ENCODE measurements at places on chromosomes 1 and 21.

DNA sequence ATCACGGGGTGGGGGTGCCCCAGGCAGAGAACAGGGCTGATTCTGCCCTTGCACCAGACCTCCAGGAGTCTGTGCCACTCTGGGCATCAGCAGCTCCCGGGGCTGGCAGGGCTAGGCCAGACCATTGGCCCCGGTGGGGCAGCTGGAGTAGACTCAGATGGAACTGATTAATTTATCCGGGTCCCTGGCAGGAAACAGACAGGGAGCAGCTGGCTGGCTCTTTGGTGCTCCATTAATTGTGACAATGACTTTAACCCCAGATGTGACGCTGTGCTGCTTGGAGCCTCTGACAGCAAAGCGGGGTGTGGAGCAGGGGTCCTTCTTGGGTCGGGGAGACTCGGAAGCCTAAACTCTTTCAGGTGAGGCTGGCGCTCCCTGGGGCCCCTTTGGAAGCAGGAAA is 9.5 kb downstream of the EPHA8 start:
- DNase-seq: no peak

- peak; percentile 23 for DNase-seq
Measured at GRCh38 chr1:155175281-155175926, 1.8 kb downstream of the TRIM46 start.

DNA sequence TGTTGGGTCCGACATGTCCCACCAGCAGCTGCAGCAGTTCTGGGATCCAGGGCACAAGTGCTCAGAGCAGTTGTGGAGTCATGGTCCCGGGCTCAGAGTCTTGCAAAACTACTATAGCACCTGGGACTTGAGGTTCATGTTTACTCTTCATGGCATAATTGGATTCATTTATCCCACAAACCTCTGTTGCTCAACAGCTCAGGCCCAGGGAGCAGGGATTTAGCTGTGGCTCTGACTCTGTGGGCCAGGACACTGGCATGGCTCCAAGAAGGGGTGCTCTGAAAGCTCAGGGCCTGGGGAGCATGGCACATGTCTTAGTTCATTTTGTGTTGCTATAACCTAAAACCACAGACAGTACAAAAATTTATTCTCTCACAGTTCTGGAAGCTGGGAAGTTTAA is 626.7 kb upstream of the ADGRL2 start:
- no peak for DNase-seq

DNA sequence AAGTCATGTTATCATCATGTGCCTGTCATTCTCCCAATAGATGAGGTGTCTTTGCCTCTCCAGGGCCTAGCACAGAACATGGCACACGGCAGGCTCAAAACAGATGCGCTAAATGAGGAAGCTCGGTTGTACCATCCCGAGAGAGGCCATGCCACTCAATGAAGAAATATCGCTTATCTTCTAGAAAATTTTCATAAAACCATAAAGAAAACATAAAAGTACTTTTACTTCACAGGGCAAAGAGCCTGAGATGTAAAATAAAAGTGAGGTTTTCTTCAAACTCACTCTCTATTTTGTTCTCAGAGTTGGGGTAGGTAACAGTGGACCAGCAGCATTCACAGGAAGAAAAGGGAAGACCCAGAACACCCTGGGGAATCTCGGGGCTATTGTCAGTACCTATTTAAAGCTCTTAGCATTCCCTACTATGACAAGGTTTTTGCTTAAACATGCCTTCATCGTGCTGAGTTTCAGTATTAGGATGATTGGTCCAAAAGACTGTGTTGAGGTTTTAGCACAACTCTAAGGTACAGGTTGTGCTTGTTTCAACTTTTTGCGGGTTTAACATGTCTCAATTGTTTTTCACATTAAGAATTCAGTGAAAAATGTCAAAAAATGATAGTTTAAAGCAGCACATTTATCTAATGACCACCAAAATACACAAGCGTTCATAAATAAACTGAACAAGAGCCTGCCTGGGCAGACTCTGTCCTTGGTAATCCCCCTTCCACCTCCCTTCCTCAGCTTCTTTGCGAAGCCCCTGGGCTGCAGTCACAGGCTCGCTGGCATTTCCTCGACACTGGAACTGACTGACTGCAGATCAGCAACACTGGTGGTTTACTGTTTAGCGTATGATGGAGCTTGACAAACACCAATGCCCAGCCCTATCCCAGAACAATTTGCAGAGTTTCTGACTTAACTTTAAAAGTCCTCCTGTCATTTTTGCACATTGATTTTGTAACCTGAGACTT is 55.6 kb downstream of the COQ8A start:
- no peak for DNase-seq

- no peak for DNase-seq
Measured at GRCh38 chr1:119975006-119975405, 78.7 kb upstream of the ADAM30 start.

DNA sequence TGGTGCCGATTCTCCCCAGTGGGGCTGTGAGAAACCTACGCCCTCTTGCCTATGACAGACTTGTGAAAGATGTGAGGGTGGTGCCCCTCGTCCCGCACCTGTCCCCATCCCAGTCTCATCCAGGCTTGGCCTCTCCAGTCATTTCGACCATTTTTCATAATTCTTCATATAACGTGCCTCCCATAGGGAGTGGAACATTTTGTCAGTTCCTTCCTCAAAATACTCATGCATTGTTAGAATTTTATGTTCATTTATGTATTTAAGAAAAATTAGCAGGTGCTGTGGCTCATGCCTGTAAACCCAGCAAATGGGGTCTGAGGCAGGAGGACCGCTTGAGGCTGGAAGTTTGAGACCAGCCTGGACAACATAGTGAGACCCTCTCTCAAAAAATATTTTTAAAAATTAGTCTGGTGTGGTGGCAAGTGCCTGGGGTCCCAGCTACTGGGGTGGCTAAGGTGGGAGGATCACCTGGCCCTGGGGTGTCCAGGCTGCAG is 19.7 kb upstream of the SMPDL3B start:
- DNase-seq: no peak

DNA sequence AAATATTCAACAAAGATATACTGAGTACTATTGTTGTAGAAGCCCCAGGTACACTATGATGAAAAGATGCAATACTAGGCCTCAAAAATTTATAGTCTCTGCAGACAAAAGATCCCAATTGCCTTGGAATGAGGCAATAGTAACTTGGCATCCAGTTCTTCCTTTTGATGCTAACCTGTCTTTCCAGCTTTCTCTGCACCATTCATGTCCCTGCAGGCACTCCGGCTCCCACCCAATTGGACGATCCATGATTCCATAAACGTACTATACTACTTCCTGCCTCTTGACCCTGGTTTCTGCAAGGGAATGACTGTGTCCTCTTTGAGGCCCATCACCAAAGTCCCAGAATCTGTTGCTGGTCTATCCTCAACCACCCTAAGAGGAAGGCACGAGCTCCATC is 8.0 kb upstream of the TAGLN2 start:
- DNase-seq: no peak

- DNase-seq: no peak
Measured at GRCh38 chr1:15195420-15196052, 42.0 kb downstream of the TMEM51 start.

DNA sequence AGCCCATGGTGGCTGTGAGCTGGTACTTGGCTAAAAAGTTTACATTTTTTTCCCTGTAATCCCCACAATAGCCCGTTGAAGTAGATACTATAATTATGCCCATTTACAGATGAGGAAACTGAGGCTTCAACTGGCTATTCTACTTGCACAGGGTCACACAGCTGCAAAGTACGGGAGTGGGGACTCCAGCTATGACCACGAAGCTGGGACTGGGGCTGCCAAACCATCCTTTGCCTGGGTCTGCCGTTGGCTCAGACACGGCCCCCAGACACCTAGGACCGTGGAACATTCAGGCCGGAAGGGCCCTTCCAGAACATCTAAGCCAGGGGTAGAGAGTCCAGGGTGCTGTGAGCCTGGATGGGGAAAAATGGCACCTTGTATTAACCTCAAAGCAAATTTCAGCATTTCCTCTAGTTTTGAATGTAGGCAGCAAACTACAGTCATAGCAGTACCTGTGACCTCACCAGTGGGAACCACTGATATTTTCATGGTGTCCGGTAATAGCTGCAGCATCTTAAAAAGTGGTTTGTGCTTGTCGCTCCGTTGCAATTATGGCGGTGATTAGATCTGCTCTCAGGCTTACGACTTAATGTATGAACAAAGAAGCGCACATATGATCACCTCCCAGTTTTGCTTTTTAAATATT is 4.3 kb downstream of the TP73 start:
- peak; percentile 3 for DNase-seq

GRCh38 chr1:36994868-36995267 is 39.4 kb downstream of the GRIK3 start:
- peak; percentile 37 for DNase-seq

DNA sequence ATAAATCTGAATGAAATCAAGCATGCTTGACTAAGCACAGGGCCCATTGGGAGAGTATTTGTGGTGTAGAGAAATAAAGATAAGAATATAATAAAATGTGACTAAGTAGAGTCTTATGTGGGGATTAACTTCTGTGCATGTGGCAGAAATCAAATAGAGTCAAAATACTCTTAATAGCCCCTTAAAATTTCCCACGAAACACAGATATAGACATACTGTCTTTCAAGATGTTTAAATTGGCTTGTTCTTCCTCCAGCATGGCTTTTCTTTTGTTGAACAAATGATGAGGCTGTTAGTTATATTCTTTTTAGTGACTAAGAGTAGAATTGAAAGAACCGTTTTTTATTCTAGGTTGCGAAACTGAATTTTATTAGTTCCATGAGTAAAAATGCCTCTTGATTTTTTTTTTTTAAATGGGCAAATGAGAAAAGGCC is 112.3 kb downstream of the RPS6KC1 start:
- DNase-seq: no peak

GRCh38 chr1:75720820-75721219 is 3.7 kb upstream of the ACADM start:
- no peak for DNase-seq

DNA sequence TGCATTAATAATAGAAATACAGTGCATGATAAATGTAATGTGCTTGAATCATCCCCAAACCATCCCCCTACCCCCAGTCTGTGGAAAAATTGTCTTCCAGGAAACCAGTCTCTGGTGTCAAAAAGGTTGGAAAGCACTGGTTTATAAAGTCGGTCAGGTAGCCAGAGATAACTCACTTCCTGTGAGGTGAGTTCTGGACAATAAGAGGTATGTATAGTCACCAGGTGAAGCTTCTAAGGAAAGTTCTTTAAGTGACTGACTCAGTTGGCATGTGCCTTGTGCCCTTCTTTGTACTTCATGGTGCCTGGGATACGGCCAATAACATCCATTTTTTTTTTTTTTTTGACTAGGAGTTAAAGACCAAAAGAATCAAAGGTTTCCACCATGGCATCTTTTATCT is 103.7 kb downstream of the GPATCH2 start:
- no peak for DNase-seq

- no peak for DNase-seq
Measured at GRCh38 chr1:157105988-157106812, 6.6 kb upstream of the ETV3L start.
